ENCODE measurements at places on chromosomes 6 and 20.

- no peak for DNase-seq
These were observed 191.0 kb downstream of the IBTK start for GRCh38 chr6:82056567-82056966.

DNA sequence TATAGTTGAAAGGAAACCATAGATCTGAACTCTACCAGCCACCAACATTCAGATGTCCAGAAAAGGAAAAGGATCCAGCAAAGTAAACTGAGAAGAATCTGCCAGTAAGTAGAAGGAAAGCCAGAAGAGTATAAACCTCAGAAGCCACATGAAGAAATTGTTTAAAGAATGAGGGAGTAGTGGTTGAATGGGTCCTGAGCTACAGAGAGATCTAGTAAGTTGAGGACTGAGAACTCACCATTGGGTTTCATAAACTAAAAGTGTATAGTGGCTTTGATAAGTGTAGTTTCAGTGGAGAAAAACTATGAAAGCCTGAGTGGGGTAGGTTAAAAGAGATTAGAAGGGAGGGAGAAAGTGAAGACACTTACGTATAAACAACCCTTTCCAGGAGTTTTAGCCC lies 32.0 kb upstream of the SUMO4 start:
- no peak for DNase-seq

GRCh38 chr6:152353440-152353839 lies 283.7 kb downstream of the SYNE1 start:
- no peak for DNase-seq

GRCh38 chr6:7058250-7058923 lies 49.4 kb upstream of the RREB1 start:
- no peak for DNase-seq

GRCh38 chr6:112620812-112621569 lies 273.9 kb downstream of the RFPL4B start:
- DNase-seq = no peak

- DNase-seq = no peak
These were observed 23.5 kb downstream of the PLEKHG1 start for GRCh38 chr6:150622941-150623874.

DNA sequence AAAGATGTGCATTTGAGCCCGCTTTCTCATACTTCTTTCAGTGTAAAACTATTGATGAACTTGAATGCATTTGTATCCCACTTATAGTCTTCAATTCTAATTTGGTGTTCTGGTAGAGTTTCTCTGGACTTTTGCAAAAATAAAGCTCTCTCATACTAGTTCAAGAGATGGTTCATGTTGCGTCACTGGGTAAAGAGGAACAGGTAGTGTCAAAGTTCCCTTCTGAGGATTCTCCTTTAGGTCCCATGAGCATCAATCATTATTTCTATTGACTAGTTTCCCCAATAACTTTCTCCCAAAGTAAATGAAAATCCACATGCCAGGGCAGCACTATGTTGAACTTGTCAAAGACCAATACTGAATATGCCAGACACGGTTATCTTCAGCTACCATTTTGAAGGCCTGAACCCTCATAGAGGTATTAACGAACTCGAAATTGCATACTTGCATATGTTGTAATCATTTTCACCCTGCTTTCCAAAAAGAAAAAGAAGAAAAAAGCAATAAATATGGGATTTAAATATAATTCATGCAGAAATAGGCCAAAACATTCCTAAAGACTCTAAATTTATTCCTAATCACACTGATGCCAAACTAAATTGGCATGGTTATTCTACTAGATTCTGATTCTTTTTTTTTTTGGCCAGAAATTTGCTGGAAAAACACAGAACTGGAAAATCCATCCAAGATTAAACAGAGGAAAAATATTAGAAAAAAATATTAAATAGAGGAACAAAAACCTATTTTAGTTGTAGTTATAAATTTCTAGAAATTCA lies 84.5 kb downstream of the SGK1 start:
- DNase-seq = no peak

GRCh38 chr6:22808466-22808865 lies 239.1 kb downstream of the HDGFL1 start:
- no peak for DNase-seq

DNA sequence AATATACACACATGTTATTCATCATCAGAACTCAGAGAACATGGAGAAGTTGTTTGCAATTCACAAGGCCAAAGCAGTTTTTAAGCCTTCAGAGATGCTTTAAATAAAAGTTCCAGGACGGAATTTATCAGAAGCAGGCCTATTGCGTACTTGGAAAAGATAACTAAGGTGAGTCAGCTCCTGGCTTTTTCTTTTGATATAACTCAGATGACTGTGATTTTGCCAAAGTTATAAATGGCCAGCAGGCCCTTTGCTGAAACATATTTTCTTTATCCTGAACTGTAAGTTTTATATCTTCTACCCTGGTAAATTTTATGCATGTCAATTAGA lies 55.0 kb upstream of the PLCB1 start:
- no peak for DNase-seq

- DNase-seq = no peak
These were observed 46.3 kb downstream of the EZR start for GRCh38 chr6:158772851-158773371.

DNA sequence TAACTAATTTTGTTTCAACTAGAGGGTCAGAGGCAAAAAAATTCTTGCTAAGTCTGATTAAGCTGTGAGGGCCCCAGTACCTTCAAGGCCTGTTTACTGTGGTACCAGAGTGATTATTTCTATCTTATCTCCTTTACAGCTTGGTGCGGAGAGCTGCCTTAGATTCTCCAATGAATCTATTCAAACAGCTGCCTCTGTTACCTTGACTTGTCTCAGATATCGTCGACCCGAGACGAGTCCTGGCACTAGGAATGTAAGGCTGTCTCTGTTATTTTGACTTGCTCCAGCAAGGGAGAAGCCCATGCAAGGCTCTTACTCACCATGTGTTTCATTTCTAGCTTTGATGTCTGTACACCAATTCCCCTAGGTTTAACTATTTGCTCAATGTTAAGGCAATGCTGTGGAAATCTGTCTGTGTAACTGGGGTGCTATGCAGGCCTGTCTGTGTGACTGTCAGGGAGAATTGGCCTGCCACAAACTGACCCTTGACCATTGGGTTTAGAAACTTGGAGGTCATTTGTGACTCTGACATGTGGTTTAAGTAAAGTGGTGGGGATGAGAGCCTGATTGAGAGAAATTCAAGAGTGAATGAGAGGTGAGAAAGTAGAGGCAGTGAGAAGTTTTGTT lies 10.4 kb upstream of the FKBPL start:
- no peak for DNase-seq

- no peak for DNase-seq
These were observed 316.0 kb downstream of the TFAP2C start for GRCh38 chr20:56945057-56945456.

- no peak for DNase-seq
These were observed 69.5 kb downstream of the FOXO3 start for GRCh38 chr6:108630050-108630714.

GRCh38 chr20:2873747-2874041 lies 413 bp downstream of the PTPRA start:
- DNase-seq = peak; percentile 17

DNA sequence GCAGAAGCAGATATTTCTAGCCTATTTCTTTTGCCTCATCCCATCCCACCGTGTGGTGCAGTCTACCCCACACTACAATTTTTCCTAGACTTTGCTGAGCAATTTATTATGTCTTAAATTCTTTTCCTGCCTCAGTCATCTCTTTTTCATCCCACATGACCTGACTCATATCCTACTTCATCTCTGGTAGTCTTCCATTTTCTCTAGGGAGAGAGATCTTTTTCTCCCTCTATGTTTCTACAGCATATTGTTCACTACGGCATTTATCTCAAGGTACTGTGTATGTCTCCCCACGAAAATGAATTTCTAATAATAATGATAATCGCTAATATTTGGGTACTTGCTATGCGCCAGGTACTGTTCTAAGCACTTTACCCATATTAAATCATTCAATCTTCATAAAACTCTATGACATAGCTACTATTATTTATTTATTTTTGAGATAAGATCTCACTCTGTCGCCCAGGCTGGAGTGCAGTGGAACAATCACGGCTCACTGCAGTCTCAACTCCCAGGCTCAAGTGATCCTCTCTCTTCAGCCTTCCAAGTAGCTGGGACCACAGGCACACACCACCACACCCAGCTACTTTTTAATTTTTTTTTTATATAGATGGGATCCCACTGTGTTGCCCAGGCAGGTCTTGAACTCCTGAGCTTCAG lies 15.6 kb downstream of the PDSS2 start:
- DNase-seq = no peak

DNA sequence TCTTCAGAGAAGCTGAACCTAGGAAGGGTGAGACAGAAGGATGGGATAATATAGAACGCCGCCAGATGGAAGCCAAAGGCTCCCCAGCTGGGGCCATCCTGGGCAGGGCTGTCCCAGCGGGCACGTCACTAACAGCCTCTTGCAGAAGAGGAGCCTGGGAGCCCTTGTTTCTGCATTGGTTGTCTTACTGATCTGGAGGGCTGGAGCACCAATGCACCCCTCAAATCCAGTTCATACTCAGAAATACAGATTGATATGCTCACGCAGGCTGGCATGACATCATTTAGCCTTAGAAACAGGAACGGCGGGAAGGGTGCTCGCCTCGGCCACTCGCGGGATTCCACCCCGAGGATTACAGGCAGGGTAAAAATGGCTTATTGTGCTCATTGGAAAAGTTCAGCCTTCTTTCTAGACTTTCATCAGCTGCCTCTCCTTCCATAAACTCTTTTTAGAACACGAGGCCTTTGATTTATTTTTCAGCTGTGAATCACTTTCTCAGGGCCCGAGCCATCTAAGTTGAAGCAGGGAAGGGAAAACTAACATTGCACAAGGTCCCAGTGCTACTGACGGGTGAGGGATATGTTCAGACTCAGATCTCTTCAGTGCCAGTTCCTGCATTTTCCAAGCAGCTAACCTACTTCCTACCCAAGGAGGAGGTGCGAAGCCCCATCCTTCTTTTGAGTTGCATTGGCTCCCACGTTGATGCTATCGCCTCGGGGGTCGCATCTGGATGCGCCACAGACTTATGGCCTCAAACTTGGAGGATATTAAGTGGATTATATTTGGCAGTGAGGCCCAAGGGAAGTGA lies 82.3 kb downstream of the GMPR start:
- no peak for DNase-seq

GRCh38 chr6:90375681-90376439 lies 79.2 kb upstream of the BACH2 start:
- DNase-seq = no peak

- DNase-seq = no peak
These were observed 274.0 kb upstream of the POU3F2 start for GRCh38 chr6:98560418-98560817.

DNA sequence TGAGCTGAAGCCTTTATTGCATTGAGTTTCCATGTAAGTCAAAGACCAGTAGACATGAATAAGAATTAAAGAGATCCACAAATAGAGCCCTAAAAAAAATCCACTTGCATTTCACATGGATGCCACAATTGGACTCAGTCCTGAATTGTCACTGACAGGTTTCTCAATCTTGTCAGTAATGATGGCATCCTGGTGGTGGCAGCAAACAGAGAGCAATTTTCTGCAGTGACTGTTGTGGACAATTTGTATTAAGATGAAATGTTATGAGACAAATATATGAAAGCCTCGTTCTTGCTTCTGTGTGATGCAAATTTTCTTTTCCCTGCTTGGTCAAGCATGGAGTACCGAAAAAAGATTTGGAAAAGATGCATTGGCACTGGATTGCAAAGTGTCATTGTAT lies 278.9 kb downstream of the SAMD5 start:
- DNase-seq = no peak

DNA sequence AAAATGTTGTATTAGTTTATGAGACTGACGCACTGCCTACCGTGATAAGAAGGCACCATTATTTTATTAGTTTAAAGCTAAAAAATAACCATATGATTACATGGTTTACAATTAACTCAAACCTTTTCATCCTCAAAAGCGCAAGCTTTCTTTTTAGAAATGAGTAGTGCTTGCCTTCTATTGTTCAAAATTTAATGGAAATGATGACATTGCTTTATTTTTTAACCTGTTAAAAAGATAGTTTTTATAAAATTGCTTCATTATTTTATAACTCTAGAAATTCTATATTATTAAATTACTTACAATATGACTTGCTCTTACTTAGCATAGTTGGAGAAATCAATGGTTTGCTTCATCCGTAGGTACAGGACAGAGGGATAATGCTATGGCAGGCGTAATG lies 78.7 kb upstream of the HDDC2 start:
- no peak for DNase-seq

DNA sequence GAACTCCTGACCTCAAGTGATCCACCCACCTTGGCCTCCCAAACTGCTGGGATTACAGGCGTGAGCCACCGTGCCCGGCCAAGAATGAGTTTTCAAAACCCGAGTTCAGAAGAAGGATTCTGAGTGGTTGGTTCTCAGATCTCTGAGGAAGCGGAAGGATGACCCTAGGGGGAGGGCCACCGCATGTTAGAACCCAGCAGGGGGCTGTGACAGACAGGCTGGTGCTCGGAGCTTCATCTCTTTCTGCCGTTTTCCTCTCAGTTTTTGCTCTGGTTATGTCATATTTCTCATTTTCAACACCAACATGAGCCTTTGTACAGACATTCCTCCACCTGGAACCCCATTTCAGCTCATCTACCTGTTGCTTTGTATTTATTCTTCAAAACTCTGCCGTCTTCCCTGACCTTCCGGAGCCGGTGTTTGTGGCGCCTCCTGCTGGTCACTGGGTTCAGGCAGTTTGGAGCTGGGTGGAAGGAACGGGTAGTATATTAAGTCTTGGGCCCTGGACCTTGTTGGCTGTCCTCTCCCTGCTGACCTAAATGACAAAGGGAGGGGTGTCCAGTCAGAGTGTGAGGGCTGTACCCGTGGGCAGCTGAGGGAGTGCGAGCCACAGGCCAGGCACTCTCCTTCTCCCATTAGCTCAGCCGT lies at the start of gene DEFB123:
Gene DEFB123, plus strand, starts transcription at position 621 of the 648 bp plus-strand sequence. CDS start 67 bp downstream, outside the sequence.
- DNase-seq = no peak

- DNase-seq = peak; percentile 23
These were observed 13.8 kb downstream of the RNASET2 start for GRCh38 chr6:166942393-166943168.

- DNase-seq = no peak
These were observed 116.8 kb downstream of the OTOR start for GRCh38 chr20:16864963-16865362.

GRCh38 chr6:170027647-170028043 lies 263.2 kb downstream of the DLL1 start:
- no peak for DNase-seq

- peak; percentile 85 for DNase-seq
These were observed 55.1 kb downstream of the IRF4 start for GRCh38 chr6:446418-447366.

- no peak for DNase-seq
These were observed 74.9 kb downstream of the AGPAT4 start for GRCh38 chr6:161198783-161199460.

- DNase-seq = no peak
These were observed 26.9 kb downstream of the DDX27 start for GRCh38 chr20:49245921-49246740.
